Activated gamma-delta T cell treated with Interleukin-2 at 50 U/mL for 16 hours (primary cell): ENCODE measurements at places on chromosomes 2 and 18.

DNA sequence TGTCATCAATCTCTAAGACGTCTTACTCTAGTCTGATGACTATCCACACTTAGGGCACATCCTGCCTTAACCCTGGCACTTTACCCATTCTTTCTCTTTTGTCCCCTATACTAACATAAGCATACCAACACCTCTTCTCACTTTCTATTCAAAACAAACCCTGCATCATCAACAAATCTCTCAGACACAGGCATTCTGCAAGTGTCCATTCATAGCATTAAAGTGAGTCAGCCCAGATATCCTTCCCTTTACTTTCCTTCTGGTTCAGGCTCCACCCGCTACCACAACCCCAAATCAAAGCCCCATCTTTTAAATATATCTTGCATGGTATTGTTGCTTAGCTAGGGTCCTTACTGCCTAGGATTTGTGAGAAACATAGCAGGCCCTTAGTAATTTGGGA is 3.8 kb downstream of the GRB14 start:
- DNase-seq: no peak

DNA sequence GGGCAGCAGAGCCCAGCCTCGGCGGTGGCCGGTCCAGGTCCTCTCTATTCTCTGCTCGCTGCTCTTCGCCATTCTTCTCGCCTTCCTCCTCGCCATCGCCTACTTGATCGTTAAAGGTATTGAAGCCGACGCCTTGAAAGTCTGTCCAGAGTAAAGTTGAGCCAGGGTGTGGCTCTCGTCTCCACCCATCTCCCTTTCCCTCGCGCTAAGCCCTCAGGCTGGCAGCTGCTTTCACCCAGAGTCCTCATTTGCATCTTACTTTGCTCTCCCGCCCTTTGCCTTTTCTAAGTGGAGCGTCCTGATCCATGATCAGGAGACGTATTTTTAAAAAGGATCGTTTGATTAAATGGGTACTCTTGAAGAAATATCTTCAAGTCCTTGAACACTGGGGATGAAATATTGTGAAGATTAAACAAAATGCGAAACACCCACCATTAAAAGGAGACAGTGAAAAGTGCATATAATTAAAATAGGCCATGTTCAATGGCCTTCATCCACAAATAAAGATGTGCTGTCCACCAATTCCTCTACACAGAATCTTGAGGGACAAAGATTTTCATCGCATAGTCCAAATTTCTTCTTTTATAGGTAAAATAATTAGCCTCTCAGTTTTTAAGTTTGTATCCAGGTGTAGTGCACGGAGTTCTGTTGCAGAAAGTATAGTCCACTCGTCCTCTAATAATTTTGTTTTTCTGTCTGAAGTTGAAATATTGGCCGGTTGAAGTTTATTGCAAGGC is 657 bp downstream of the ARL6IP6 start:
- no peak for DNase-seq

- no peak for DNase-seq
Measured at GRCh38 chr18:45567123-45567522, 48.2 kb upstream of the SLC14A2 start.

DNA sequence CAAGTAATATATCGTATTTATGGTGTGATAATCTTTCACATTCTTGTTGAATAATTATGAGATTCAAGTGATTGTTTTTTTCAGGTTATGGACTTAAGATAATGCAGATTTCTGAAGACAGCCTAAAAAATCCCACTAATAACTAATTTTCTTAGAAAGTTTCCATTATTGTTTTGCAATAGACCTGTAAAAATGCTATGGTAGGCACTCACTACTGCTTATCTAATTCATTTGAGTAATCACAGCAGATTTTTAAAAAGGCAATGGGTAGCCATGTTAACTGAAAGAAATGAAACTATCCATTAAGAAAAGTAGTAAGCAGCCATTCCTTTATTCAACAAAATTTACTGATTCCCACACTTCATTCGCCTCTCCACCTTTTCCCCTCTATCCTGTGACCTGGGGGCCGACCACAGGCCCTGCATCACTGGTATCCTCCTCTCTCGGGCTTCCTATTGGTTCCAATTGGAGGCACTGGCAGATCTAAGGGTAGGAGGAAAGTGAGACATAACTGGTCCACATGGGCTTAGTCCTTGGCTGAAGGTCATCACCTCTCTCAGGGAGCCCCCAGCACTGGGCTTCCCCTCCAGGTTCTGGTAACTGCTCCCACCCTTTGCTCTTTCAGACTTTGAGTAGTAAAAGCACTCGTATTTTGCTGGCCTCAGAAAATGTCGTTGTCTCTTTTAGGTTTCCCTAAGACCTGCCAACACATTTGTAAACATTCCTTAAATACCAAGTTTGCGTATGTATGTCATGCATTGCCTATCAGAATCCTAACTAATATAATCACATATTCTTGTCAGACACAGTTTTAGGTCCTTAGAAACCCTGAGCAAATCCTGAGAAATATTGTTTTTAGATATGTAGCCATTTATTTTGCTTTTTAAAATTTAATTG is 18.5 kb downstream of the RBMS1 start:
- no peak for DNase-seq

DNA sequence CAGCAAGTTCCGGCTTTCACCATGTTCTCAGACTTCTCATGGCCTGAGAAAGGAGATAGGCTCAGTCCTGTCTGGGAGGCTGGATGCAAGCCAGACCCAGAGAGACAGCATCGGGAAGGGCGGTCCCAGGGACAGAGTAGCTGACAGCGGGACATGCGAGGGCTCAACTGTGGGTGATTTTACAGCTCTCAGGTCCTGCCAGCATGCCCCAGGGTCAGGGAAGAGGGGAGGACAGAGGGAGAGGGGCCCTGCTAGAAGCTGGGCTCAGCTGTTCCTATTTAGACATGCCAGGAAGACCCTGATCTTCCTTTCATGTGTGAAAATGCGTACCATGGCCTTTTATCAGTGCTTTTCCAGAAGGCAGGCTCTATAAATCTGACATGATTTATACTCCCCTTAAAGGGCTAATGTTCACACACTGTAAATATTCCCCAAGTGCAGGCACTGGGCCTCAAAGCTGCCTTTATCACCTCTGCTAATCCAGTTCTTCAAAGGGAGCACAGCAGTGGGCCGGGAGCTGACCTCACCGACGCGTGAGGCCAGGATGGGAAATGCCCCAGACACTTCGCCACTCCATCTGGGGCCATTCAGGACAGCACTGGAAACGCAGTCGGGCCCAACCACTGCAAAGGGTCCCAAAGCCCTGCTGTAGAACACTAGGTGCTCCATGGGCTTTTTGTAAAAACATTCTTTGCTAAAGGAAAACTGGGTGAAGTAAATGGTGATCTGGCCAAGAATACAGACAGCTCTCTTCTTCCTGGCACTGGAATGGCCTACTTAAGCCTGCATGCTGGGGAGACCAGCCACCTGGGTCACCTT is 96.1 kb upstream of the LMAN1 start:
- DNase-seq: no peak

DNA sequence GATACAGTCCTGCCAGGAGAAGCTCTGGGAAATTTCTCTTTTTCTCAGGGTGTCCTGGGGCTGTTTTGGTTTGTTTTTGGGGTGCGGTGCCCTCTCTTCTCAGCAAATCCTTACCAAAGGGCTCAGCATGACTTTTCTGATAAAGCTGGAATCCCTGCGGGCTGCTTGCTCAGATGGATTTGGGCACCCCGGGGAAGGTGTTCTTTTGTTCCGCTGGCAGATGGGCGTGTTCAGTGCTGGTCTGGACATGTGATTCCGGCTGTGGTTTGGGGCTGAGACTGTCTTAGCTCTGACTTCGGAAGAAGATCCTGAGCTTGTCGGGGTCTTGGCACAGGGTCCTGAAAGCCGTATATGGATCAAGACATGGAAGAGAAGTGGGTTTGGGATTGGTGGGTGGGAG is 134.2 kb upstream of the SPRED2 start:
- no peak for DNase-seq

GRCh38 chr18:77095391-77096371 is 36.9 kb downstream of the MBP start:
- DNase-seq: no peak

DNA sequence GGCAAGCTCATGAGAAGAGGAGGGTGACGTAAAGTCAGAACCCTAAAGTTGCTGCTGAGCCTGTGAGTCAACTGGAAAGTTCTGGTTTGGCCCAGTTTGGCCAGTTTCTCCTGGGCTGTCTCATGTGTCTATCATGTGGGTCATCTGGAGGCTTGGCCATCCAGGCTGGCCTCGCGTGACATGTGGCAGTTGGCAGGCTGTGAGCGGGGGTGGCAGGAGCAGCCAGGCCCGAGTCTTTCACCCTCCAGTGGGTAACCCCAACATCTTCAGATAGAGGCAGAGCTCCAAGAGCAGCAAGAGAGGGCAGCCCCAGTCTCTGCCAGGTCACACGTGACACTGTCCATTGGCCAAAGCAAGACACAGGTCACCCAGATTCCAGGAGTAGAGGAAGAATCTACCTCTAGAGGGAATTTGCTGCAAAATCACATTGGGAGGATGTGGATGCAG is 51.5 kb downstream of the FHOD3 start:
- DNase-seq: no peak

- DNase-seq: no peak
Measured at GRCh38 chr2:54424555-54425163, 31.5 kb upstream of the SPTBN1 start.

- DNase-seq: no peak
Measured at GRCh38 chr2:97654309-97654708, 8.4 kb downstream of the COX5B start.

GRCh38 chr2:233263045-233263570 is 11.6 kb downstream of the ATG16L1 start:
- DNase-seq: no peak

DNA sequence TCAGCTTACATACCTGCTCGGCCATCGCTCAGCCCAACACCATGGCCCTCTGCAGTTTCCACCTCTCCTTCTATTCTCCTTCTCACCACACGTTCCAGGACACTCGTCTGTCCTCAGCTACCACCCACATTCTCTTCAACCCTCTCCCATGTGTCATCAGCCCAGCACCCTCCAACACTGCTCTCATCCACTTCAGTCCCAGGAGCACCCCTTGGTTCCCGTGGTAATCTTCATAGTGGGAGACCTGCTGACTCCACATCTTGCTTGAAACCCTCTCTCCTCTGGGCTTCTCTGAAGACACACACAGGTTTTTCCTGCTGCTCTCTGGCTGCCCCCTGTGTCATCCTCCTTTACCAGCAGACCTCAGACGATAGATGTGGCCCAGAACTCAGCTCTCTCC is 228.7 kb downstream of the GBX2 start:
- no peak for DNase-seq

DNA sequence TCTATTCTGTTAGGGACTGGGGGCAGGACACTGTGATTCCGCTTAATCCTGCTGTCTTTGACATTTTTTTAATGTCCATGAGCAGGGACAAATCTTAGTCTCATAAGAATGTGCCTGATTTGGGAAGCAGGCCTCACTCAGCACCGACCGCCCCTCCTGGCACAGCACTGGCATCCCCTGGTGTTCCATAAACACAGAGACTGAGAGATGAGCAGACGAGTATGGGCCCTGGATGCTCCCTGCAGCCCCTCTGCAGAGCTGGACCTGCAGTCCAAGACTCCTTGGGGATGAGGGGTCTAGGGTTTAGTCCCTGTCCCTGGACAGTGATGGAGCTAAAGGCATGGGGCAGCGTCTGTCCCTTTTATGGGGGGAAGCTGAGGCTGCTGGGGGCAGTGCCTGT is 81.6 kb downstream of the NDUFA10 start:
- DNase-seq: no peak

DNA sequence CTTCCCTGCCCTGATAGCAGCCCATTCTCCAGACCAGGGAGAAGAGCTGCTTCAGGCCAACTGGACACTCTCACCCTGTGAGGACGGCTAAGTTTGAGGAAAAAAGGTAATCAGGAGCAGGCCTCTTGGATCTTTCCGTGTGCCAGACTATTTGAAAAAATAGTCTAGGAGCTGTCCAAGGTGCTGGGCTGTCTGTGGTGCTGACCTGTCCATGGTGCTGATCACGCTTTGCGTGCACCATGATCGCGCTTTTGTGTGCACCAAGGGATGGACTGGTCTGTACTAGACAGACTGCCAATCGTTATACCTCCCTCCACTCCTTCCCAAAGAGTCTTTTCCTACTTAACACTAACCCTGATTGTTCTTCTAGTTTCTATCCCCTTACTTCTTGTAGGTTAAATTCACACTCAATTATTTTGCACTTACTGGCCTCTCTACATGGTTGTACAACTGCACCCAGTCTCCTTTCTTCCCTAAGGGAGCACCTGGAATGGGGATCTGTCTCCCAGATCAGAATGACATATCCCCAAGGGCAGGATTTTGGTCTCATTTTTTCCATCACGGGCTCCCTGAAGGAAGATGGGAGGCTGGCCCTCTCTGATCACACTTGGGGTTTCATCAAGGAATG is 295.4 kb downstream of the CELF4 start:
- no peak for DNase-seq

- no peak for DNase-seq
Measured at GRCh38 chr2:176544991-176545956, 276.0 kb downstream of the MTX2 start.

DNA sequence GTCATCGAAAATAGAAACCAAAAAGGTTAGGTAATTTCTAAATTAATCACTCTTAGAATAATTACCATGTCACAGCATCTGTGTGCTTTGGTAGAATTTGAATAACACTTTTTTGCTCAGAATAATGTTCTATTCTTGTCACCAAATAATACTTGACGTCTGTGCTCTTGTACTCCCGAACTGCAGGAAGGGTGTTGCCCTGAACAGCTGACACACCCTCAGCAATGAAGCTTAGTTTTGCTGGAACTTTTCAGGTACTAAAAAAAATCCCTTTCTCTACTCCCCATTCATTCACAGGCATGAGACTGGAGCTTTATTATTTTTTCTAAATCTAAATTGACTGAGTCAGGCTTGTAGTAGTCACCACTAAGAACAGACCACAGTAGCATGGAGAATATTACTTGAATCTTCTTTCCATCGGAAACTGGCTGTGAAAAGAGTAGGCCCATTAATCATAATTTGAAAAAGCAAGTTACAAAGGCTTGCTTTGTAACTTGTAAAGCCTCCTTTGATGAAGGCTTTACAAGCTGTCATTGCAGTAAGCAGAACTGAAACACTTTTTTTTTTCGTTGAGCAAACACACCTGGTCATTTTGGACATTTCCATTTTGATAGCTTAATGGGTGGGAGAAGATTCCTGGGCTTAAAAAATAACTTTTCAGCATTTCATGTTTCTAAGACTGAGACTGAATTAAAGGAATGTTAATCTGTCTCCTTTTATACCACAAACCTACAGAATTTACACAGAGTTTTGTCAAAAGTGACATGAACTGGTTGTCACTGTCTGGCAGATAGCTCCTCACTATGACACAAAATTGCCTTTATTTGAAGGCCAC is 70.3 kb upstream of the PELI1 start:
- DNase-seq: no peak

- DNase-seq: no peak
Measured at GRCh38 chr2:46988230-46988629, 72.6 kb upstream of the MCFD2 start.

- no peak for DNase-seq
Measured at GRCh38 chr2:6968319-6969100, 51.3 kb downstream of the RNF144A start.

GRCh38 chr2:203427061-203427460 is 98.9 kb downstream of the ABI2 start:
- DNase-seq: no peak

- no peak for DNase-seq
Measured at GRCh38 chr2:229445501-229446211, 174.6 kb upstream of the PID1 start.
